ENCODE measurements at places on chromosomes 2 and 18.

DNA sequence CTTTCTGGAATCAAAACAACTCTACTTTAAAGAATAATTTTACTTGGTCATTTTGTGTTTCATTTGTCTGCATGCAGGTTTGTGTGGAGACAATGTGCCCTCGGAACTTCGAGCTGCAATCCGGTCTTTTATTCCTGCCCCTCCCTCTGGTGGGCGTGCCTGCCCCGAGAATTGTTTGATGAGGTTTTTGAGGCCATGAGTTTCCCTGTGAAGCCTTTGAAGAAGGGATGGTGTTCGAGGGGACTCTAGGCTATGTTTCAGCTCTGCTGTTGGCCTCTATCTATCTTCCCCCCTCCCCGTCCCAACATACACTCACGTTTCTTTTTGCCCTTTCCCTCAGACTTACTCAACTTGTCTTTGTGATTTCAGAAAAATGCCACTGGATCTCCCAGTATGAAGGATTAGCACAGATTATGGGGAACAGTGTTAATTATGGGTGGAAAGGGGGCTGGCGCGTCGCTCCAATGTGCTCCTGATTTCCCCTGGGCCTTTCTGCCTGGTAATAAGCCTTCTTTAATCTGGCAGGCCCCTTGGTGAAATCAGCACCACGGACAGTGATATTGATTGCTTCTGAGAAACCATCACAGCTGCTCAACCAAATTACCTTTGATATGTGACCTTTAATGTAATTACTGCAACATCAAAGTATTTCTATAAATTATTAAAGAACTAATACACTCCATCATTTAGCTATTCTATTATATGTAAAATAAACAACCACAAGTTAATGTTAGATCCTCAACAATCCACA lies 82.2 kb downstream of the CELF4 start:
- peak; percentile 6 for DNase-seq

GRCh38 chr18:13048061-13048595 lies 57.0 kb downstream of the CEP192 start:
- no peak for DNase-seq

GRCh38 chr2:85275984-85276540 lies 51.7 kb downstream of the TGOLN2 start:
- DNase-seq, result no peak

DNA sequence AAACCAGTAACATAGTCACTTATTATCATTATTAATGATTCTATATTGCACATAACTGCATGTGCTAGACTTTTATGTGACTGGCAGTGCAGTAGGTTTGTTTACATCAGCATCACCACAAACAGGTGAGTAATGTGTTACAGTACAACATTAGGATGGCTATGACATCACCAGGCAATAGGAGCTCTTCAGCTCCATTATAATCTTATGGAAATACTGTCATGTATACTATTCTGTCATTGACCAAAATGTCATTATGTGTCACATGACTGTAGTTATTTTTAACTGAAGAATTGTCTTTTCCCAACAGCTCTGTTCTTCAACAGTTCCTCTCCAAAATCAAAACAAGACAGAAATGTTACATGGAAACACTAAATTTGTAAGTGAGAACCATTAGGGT lies 96.3 kb downstream of the C18orf54 start:
- no peak for DNase-seq

DNA sequence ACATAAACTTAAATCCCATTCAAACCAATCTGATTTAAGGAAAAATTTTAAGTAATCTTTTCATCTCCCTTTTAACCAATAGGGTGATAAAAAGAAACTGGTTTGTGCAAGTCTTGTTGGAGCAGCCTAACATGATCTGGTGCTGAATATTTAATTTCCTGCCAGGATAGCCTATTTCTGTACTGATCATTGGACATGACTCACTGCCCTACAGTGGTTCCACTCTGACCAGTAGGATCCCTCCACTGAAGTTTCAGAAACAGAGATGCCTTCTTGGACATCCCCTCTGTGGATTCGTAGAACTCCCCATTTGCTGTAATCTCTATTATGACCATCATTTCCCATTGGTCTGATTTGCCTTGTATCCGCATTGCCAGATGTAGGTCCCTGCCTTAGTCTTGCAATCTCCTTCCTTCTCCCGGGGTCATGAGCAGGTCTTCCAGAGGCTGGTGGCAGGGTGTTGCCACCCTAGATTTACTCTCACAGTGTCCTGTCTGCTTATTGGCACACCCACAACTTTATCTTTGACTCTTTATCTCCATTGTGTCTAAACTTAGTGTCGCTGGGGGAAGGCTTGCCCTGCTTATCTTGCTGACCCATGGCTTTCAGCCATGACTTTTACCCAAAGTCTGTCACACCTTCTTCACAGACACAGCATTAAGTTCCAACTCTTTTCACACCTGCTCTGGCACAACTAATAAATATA lies 12.3 kb upstream of the SETBP1 start:
- no peak for DNase-seq

DNA sequence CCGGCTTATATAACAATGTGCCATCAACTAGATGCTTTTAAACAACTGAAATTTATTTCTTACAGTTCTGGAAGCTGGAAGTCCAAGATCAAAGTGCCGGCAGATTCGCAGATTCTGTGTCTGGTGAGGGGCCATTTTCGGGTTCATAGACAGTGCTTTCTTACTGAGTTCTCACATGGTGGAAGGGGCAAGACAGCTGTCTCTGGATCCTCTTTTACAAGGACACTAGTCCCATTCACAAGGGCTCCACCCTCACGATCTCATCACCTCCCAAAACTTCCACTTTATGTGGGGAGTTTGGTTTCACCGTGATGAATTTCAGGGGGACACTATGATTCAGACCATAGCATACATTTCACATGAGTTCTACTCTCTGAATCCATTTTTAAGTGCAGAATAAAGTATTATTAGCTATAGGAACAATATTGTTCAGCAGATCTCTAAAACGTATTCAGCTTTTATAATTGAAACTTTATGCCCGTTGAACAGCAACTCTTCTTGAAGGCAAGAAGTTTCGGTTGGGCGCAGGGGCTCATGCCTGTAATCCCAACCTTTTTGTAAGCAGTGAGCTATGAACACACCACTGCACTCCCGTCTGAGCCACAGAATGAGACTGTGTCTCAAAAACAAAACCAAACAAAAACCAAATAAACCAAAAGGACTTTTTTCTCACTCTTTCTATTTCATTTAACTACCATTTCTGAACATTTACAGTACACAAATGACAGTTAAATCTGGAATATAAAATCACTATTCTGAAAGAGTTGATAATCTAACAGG lies 502.8 kb downstream of the CMPK2 start:
- no peak for DNase-seq

DNA sequence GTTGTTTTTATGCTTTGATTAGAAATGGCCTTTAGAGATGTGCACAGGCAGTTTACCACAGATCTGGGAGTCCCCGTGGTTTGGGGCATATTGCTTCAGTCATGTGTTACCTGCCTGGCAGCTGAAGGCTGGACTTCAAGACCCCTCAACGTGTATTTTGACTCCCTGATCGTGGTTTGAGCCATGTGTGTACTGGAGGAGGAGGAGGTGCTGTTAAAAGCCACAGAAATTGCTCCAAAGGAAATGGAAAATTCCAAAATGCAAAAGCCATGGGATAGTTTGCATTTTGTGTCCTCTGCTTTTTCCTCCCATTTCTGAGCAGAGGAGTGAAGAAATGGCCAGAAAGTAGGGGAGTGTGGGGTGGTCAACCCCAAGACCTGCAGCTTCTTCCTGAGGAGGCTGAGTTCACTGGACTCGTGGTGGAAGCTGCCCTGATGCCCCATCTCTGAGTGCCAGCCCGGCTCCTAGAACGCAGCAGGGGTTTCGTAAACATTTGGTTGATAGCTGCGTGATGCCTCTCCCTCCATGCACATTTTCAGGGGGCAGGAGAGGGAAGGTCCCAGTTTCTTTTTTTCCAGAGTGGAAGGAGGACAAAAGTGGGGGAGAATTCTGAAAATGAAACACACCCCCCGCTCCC lies 45.7 kb downstream of the ITGB1BP1 start:
- no peak for DNase-seq

DNA sequence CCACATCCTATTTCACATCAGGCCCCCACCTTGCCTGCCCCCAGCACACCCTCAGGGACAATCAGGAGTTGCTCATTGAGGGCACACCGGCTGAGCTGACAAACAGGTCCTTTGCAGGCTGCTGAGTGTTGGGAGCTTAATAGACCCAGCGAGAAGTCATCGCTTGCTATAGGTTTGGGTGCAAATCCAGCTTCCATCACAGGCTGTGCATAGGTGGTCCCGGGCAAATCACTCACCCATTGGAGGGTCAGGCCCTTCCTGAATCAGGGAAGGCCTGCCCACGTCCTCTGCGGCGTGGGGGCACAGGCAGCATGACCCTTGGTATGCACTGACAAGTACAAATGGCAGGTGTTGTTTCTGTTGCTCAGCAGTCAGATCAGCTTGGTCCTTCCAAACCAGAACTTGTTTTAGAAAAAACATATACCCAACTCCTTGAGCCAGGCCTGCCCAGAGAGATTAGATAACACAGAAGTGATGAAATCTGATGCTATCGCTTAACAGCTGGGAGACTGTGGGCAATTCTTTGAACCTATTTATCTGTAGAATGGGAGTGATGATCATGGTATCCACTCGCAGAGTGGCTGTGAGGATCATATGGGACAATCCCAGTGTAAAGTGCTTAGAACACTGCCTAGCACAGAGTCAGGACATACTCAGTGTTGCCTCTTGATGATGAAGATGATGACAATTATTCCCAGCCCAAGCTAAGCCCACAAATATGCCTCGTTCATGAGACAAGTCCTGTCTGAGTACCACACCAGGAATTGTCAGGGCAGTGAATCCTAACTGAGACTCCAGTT lies 34.9 kb downstream of the SMAD7 start:
- DNase-seq, result no peak

GRCh38 chr2:16630463-16630862 lies 35.2 kb downstream of the CYRIA start:
- no peak for DNase-seq

- no peak for DNase-seq
Measured at GRCh38 chr2:240388471-240389301, 46.8 kb upstream of the GPC1 start.

DNA sequence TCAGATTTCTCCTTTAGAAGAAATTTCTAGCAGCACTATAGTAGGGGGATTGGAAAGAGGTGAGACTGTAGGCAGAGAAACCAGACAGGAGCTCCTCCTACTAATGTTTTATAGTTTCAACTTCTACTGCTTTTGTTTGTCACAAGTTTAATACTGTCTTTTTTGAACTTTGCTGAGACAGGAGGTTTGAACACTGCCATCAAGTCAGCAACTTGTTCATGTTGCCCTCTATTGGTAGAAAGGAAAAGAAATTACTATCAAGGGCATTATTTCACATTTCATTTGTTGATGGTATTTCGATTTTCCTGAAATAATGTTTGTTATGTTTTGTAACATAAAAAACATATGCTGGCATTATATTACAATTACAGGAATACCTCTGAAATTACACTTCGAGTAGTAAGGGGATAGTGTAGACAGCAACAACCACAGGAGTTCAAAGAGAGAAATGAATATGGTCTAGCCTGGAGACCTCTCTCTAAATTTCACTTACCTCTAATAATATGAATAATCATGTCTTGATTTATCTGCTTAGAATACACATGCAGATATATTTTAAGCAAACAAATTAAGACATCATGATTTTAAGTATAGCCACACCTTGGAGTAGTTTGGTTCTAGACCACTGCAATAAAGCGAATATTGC lies 12.4 kb upstream of the CCDC88A start:
- DNase-seq, result peak; percentile 31

GRCh38 chr2:98547092-98547790 lies 61.1 kb downstream of the COA5 start:
- DNase-seq, result no peak

DNA sequence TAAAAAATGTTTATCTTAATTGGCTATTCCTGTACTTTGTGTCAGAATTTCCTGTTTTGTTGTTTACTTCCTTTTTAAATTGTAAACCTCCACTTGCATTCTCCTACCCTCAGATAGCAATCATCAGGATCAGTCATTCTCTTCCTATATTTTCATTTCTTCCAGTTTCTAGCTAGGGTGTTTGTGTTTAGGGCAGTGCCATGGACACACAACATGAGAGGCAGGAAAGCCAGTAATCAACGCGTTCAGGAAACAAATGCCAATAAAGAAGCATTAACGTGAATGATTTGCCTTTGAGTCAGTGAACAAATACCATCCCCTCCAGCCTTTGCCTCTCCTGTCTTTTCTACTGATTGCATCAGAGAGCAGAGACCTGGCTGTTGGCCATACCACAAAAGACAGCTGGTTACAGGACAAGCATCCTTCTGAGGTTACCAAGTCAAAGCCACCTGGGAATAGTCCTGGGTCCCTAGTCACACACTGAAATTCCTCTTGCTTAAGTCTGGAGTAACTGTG lies 56.7 kb upstream of the FHL2 start:
- peak; percentile 97 for DNase-seq

DNA sequence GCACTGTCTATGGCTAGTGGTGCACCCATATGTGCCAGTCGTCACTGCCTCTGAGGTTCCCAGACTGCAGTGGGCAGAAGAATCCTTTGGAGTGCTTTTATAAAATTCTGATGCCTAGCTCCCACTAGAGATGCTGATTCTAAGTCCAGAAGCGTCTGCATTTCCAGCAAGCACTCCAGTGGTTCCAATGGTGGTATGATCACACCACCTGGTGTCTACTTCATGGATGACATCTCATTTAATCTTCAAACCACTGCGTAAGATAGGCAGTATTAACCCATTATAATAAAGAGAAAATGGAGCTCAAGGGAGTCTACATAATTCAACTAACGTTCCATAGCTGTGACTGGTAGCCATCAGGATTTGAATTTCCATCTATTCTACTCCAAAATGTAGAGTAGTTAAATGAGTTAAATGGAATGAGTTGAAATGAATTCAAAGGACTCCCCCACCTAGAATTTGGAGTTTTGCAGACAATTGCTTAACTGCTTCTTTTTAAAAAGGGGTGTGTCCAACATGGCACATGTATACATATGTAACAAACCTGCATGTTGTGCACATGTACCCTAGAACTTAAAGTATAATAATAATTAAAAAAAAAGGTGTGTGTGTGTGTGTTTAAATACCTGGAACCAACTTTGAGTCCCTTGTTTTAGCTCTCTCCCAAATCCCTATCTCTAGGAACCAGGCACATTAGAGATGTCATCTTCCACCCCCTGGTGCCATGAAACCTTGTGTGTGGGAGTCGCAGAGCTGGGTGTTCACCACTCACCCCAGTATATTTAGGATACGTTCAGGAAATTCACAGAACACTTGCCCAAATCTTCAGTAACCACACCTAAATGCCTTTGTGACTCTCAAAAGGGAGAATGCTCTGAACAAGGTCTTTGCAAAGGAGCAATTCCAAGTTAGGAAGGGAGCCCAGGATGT lies 14.1 kb downstream of the LAMA3 start:
- peak; percentile 69 for DNase-seq

- no peak for DNase-seq
Measured at GRCh38 chr2:194096402-194096801, 1560.6 kb upstream of the SLC39A10 start.

GRCh38 chr2:169659320-169659719 lies 34.9 kb downstream of the CFAP210 start:
- no peak for DNase-seq

DNA sequence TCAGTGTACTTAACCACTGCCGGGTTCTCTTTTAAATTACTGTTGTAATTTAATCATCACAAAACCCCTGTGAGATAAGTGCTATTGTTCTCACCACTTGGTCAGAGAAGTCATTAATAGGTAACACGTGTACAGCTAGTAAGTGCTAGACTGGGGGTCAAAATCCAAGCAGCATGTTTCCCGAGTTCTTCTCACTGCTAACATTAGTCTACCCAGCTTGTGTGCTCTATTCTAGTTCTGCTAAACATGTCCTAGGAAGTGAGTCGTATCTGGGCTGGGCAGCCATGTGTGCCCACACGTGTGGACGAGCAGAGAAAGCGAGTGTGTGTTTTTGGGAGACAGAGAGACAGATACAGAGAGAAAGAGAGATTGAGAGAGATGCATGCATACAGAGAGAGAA lies 94.1 kb downstream of the BIN1 start:
- no peak for DNase-seq
